Activated CD4-positive, alpha-beta T cell treated with anti-CD3 and anti-CD28 coated beads for 24 hours (primary cell): ENCODE measurements at places on chromosomes 2 and 18.

DNA sequence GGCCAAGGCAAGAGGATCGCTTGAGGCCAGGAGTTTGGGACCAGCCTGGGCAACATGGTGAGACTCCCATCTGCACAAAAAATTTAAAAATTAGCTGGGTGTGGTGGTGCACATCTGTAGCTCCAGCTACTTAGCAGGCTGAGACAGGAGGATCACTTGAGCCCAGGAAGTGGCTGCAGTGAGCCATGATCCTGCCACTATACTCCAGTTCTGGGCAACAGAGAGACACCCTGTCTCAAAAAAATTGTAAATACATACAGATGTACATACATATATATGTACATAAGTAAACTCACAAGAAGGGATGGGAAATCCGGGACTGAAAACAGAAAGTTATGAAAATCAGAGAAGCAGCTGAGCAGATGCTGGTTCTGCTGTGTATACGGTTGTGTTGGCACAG, 29.6 kb upstream of the TAF4B start:
- no peak for DNase-seq

DNA sequence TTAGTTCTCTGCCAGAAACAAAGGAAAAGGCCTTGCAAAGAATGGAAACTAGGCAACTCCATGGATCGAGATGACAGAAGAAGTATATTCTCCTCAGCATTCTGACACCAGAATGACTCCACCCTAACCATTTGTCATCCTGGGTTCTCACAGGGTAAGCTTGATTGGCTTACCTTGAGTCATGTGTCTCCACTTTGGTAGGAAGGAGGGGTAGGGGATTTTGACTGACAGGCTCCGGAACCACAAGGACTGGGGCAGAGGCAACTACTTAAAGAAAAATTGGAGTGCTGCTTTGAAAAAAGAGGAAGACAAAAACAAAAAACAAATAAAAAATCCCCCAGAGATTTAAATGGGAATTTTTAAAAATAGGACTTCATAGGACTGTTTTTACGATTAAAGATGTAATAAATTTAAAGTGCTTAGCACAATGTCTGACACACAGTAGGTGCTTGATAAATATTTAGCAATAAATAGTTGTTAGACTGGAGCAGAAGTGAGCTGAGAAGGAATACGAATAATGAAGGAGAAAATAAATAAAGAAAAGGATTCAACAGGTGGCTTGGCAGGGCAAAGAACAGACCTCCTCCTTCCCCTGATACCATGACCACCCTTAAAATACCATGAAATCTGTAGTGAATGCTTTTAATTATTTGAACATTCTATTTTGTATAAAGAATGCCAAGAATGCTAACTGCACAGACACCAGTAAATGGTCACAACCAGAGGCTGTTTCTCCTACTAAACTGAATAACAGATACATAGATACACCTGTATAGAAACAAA, 230.2 kb downstream of the CDCA7 start:
- no peak for DNase-seq

DNA sequence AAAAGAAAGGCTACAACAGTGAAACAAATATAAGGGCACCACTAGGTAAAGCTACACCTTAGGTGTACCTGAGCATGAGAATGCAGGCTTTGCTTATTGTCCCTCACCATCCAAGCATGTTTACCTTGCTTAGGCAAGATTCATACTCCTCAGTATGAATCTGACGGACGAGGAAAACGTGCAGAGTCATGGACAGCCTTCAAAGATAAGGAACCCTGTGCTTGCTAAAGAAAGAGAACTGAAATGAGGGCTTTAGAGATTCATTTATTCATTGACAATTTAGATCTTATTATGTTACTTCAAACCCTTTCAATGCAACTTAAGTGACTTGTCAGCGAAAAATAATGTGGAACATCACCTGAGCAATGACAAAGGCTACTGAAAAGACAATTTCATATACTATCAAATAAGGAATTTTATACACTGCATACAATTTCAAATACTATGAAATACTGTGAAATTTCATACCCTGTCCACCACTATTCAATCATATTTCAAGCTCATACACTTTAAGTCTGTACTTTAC, 21.7 kb downstream of the CLASP1 start:
- no peak for DNase-seq

- DNase-seq = no peak
These were observed 2.9 kb upstream of the CRIM1 start for GRCh38 chr2:36352701-36353100.

DNA sequence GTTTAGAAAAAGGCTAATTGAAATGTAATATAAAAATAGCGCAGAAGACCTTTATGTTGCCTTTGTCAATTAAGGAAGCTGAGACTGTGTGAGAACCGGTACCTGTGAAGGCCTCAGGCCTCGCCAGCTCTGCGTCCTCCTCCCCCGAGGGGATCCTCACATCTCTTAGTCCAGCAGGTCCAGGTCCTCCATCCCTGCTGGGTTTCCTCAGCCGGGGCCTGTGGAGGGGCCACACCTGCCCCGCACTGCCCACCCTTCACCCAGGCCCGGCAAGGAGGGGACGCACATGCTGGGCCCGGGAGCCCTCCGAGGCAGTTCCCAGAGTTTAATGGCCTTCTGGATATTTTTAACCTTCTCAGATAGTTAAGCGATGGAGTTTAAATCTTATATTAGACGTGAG, 3.5 kb downstream of the KCNG2 start:
- DNase-seq = no peak

- DNase-seq = no peak
These were observed 130.7 kb downstream of the MREG start for GRCh38 chr2:215882689-215883088.

- DNase-seq = no peak
These were observed 48.5 kb downstream of the CDK15 start for GRCh38 chr2:201854841-201855240.

DNA sequence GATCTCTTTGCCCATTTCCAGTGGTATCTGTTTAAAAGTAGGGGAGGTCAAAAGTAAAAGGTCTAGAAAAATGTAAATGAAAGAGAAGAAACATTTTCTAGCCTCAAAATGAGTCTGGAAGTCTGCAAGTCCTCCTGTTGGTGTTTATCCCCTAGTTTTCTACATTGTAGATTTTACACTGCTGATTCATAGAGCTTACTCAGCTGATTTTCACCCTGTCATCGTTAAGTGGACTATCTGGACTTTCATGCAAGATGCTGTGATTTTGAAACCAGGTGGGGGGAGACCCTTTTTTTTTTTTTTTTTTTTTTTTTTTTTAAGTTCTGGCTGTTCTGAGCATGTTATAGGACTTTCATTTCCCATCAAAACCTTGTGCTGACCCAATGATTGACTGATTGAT, 10.3 kb downstream of the HOXD3 start:
- DNase-seq = no peak

DNA sequence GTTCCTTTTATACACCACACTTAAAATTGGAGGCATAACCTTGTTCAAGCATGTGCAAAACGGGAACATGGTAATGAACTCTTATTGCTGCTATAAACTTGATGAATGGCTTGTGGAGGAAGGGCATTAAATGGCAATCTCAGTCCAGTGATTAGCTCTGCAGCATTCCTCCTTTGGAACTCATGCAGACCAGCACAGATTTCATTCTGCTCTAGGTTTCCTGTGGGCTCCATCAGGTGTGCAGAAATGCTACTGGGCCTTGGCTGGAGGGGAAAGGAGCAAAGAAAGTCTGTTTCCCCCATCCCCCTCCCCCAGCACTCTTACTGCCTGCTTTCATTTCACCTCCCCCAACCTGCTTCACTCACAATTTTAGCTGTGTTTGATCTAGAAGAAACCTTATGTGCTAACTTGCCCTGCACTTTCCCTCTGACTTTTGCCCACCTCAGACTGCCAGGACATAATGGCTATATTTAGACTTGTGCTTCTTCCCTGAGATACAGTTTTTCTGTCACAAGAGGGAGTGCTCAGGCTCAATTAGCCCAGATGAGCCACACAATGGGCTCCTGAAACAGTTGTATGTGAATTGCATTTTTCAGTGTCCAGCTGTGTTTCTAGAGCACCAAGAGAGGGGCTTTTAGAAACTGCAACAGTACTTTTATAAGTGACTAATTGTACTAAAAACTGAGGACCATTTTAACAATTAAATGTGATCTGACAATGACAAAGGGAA, 109.8 kb downstream of the FSHR start:
- DNase-seq = no peak

DNA sequence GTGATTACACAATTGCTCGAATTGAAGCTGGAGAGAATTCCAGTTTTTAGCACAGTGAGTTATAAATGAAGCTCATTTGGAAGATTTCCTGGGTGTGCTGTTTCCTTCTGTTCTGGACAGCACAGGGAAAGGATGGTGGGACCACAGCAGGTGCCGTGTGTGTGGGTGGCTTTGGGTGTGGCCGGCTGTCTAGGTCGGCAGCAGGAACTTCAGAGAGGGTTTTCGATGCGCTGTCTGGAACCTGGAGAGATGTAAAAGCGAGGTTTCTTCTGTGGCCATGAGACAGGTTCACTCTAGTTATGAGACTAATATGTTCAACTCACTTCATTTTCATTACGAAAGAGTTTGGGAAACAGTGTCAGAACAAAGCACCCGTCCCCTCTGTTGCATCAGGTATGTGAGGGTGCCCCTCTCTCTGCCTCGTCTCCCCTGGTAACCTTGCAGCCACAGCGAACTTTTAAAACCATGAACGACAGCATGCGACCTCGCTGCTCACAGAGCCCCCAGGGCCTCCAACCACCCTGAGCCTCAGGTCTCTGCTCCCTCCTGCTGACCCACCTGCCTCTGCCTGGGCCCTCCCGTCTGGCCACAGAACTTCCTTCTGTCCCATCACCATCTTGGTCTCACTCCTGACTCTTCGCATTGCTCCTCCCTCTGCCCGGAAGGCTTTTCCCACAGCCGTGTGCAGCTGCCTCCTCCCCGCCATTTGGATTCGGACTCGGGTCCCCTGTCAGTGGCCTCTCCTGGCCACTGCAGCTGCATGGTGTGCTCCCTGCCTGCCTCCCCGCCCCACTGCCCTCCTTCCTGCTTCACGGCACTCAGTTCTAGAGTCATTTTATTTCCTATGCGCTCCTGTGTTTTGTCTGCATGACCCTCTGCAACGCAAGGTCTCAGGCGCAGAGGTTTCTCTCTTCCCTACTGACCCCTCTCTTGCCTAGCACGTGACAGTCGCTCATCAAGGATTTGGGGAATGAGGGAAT, 151.2 kb downstream of the NDUFA10 start:
- DNase-seq = no peak
